ENCODE measurements at places on chromosomes 12 and 14. TPM values are rescaled to one million over a fixed set of nuclear protein-coding genes. Genes with fewer than 3 reads are reported as not detected.

- no peak for DNase-seq
These were observed 9.2 kb downstream of the ABHD4 start for GRCh38 chr14:22607291-22607690.

DNA sequence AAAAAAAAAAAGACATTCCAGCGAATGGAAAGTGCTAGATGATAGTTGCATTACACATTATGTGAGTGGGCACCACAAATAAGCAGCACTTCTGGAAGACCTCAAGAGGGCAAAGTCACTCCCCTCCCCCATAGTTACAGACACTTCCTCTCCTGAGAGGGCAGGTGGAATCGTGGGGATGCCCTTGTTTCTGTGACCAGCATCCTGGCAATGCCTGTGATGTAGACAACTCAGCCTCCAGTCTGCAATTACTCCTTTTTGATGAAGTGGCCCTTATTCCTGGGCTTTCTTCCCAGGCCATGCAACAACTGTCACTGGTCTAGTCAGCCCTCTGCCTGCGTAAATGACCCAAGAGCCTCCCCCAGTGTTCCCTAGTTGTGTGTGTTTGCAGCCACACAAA, 104.8 kb downstream of the VRK1 start:
- no peak for DNase-seq

DNA sequence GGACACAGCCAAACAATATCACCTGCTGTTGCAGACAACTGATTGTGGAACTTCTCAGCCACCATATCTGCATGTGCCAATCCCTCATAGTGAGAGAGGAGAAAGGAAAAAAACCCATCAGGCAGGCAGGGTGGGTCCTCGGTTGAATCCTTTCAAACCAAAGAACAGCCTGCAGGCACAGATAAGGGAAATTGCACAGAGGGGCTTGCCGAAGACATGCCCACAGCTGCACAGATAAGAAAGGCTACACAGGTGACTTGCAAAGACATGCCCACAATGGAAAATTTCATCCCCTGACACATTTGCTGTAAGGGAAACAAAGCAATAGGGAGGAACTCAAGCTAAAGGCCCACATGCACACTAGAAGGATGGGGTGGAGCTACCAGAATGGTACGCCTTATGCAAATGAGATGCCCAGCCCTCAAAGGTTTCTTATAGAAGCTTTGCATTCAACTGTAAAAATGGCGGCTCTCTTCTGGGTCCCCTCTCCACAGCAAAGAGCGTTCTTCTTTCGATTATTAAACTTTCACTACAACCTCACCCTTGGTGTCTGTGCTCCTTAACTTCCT, 170.0 kb upstream of the TMPO start:
- no peak for DNase-seq

GRCh38 chr12:56130876-56131275, 2.8 kb downstream of the ESYT1 start:
- DNase-seq = no peak

GRCh38 chr14:58587271-58587670, 50.5 kb upstream of the DACT1 start:
- DNase-seq = peak; percentile 41

GRCh38 chr12:108179305-108179704, 50.2 kb downstream of the WSCD2 start:
- DNase-seq = no peak

DNA sequence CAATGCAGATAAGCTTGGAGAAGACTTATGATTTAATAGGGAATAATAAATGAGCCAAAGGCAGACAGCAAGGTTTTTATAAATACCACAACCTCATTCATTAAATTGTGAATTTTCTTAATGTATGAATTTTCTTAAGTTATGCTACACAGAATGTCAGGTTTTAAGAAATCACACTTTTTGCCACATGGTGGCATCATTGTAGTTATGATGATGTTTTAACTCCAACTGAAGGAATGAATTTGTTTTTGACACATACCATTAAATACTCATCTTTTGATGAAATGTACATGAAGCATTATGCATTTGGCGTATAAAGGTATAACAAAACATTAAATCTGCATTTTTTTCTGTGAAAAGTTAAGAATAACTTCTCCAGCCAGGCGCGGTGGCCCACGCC, 524.1 kb upstream of the FBXO33 start:
- no peak for DNase-seq

The IFNG-AS1 gene
- total RNA-seq = not detected

The CLEC2A gene
- total RNA-seq = not detected
